AG04449 (cell line): ENCODE measurements at places on chromosomes 2 and 18.
A peak's percentile ranks its signal among the peaks of the same experiment; 100 is the strongest.

GRCh38 chr2:241665731-241666440 lies 20.7 kb downstream of the DTYMK start:
- no peak for DNase-seq

- DNase-seq: no peak
These were observed 15.8 kb upstream of the EXOC6B start for GRCh38 chr2:72841462-72842125.

DNA sequence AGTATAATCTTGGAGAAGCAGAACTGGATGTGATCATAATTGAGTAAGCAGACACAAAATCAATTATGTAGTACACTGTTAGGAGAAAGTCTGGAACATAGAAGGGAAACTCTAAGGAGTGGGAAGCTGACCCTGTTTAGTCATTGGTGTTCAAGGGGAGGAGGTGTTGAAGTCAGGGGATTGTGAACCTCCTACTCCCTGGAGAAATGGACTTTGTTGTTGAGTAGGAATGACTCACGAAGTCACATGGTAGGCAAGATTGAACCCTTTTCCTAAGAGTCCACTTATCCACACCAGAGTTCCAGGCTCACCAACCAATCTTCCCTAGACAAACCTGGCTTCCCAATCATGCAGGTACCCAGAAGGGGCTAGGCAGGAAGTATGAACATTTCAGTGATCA lies 81.0 kb upstream of the BCL11A start:
- no peak for DNase-seq

DNA sequence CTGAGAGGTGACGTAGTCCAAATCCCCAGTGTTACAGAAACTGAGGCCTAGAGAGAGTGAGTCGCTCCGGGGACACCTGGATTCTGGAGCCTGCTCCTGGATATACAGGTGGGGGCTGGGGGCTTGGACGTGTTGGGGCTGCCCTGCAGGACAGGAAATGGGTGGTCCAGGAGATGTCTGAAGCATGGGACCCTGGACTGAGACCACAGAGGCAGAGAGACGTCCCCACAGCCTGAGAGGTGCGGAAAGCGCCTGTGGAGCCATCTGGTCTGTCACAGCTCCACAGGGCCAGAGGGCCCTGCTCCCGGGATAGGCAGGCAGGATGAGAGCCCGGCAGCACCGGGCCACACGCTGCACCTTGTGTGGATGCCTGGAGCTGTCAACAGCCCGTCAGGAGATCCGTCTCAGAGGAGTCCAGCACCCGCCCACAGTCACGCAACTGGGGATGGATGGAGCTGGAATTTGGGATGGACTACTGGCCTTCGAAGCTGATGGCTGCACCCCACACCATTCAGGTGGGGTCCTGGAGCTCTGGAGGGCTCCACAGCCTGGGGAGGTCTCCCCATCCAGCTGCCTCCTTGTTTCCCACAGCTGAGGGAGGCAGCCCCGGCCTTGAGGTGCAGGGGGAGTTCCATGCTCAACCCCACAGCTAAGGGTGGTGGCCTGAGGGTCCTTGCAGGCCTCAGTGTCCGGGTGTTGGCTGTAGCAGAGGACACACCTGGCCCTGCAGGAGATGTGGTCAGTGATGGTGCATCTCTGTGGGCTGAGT lies 303.0 kb downstream of the NDUFA10 start:
- DNase-seq: no peak

DNA sequence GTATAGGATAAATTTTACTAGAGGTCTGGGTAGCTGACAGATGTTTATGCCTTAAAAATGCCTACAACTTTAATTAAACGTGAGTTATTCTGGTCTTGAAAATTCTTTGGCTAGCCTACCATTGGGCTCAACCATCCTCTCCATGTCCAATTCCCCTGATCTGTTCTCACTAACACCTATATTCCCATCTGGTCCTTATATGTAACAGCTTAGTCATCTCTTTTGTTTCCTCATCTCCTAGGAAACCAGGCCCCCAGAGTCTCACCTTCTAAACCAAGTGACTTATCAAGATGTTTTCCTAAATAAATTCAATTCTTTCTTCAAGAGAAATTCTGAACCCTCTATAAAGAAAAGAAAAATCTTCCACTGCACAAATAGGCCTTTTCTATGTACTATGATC lies 148.5 kb downstream of the TTC32 start:
- no peak for DNase-seq

DNA sequence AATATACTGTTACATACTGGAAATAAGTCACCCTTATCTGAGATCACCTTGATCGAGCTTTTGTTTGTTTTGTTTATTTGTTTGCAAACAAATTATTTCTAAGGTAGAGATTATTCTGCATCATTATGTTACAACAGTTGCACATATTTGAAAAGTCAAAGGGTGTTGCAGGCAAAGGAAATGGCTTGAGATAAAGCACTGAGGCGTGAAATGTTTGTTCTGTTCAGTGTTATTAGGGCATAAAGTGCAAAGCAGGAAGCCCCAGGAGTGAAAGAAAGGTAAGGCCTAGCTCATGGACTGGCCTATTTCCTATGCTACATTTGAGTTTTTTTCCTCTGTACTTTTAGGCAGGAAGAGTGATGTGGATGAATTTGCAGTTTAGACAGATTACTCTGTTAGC lies 1815.6 kb upstream of the LRRTM1 start:
- DNase-seq: no peak

- no peak for DNase-seq
These were observed 38.1 kb downstream of the PLEK start for GRCh38 chr2:68403199-68403644.

DNA sequence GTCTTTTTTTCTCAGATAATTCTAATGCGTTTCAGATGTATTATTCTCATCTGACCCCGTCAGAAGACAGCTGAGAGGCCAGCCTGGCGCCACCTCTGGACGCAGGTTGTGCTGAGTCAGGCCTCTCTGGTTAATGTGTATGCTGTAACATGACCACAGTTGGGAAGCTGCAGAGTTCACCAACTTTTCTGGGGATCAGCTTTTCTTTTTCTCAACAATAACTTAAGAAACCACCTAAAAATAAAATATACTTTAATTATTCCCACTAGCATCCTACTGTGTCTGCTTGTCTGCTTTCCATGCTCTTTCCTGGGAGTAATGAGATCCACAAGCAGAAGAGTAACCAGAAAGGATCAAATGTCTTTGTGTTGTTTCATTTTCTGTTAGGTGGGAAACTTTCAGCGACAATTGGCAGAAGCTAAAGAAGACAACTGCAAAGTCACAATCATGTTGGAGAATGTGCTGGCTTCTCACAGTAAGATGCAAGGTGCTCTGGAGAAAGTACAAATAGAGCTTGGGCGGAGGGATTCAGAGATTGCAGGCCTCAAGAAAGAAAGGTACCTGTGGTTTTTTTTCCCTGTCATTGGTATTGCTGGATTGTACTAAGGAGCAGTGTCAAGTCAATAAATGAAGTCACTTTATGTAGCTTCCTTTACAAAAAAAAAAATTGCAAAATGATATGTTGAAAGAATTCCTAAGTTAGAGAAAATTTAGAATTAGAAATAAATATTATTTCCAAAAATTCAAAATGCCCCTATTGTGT lies 79.8 kb downstream of the CCDC150 start:
- DNase-seq: no peak

GRCh38 chr18:42719221-42719620 lies 396.3 kb downstream of the RIT2 start:
- DNase-seq: no peak

GRCh38 chr18:48910972-48911545 lies 39.7 kb downstream of the SMAD7 start:
- DNase-seq: no peak

DNA sequence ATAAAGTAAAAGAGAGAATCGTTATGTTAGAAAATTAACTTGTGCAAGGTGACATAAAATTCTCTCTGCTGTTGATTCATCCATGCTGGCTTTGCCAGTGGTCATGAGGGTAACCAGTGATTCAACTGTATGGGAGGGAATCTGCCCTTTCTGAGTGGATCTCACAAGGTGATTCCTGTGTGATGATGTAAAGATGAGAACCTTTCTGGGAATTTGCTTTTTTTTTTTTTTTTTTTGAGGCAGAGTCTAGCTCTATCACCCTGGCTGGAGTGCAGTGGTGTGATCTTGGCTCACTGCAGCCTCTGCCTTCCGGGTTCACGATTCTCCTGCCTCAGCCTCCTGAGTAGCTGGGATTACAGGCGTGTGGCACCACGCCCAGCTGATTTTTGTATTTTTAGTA lies 23.3 kb downstream of the RAB31 start:
- peak; percentile 69 for DNase-seq

DNA sequence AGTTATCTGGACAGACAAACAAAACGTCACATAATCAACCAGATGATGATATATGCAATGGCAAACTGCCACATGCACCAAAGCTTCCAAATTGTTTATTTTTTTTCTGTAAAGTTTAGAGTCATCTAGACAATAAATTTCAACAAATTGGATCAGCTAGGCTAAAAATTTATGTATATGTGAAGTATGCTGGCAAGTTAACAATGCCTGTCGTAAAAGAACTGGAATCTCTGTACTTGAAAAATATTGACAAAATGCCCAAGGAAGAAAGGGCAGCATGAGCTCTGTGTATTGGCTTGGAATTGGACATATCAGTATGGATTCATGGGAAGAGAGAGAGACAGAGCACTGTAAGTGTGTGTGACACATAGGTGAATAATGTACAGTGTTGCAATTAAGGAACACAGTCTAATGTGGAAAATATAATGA lies 309.8 kb downstream of the ERBB4 start:
- no peak for DNase-seq

GRCh38 chr2:74391209-74391579 lies 11.1 kb upstream of the DCTN1 start:
- DNase-seq: no peak

- no peak for DNase-seq
These were observed 9.9 kb downstream of the EPHA4 start for GRCh38 chr2:221562226-221562625.

- DNase-seq: no peak
These were observed 34.1 kb downstream of the ITGB1BP1 start for GRCh38 chr2:9388950-9389911.

DNA sequence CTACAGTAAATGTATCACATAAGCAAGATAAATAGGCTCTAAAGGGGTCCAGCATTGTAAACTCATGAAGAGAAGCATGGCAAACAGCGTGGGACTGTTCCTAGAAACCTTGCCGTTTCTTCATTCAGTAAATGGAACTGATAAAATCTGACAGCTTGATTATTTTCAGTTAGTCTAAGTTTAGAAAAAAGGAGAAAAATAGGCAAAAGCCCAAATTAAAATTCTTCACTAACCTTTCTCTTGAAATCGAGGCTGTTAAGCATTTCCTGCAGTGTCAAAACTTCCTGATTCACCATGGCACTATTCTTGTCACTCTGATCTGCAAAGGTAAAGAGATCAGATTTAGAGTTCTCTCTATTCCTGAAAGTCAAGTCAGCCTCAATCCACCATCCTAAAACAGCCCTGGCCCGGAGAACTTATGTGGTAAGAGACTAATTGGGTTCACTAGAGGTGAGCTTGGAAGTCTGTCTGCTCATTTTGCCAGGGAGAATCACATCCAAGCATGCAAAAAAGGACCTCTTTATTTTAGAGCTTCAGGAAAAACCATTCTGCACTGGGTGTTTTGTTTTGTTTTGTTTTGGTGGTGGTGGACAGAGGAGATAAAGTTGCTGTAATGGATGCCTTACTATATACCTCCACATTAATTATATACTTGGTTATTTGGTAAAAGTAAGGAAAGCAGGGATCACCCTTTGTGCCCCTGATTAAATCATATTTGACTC lies 52.4 kb upstream of the STAT1 start:
- DNase-seq: no peak

- DNase-seq: no peak
These were observed 16.5 kb upstream of the VIT start for GRCh38 chr2:36680012-36680411.

DNA sequence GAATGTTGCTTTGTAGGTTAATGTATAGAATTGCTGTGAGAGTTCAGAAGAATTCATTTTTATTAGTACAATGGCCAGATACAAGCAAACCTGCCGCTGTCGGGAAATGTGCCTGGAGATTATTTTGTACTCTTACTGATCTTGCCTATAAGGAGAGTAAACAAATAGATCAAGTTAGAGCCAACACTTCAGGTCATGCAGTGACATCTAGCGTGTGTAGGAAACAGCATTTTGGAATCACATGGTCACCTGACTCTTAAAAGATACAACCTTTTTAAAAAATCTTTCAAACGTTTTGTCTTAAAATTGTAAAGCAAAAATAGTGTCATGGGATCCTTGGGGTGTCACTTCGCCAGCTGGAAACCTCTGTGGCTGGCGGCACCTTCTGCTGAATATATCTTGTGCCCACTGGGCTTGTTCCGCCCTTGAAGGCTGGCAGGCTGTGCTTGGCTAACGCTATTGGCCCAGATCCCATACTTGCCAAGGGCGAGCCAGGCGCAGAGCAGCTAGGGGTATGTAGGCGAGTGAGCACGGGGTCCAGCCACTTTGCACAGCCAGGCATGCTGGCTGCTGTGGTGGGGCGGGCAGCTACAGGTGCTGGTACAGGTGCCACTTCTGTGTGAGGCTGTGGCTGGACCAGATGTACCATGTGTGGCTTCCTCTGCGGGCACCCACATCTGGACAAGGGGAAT lies 19.5 kb upstream of the RPRM start:
- no peak for DNase-seq

- no peak for DNase-seq
These were observed 12.1 kb downstream of the METTL4 start for GRCh38 chr18:2559249-2559648.

- DNase-seq: no peak
These were observed 170.0 kb downstream of the TSN start for GRCh38 chr2:121925466-121925865.

DNA sequence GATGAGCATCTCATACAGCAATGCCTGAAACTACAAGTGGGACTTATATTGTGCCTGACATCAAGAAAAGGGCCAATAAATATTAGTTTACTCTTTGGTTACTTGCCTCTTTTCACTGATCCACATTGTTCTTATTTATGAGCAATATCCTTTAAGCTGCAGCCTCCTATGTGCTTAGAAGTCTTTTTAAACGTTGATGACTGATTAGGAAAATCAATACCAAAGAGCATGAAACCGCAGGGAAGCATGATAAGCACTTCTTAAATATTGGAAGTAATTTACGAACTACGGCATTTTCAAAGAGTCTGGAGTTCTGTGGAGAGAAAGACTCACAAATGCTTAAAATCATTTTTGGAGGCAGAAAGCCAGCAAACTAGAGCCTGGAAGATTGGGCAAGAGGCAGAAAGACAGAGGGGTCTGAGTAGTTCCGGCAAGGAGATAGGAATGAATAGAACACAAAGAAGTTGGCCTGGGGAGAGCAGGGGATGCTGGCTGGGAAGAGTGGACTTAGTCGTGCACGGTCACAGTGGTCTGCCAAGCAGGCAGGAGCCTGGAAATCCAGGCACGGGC lies 122.6 kb upstream of the NOSTRIN start:
- no peak for DNase-seq

- no peak for DNase-seq
These were observed 568 bp downstream of the ARL5A start for GRCh38 chr2:151827564-151828142.

- no peak for DNase-seq
These were observed 306.6 kb downstream of the SUCLG1 start for GRCh38 chr2:84152462-84152861.

- DNase-seq: peak; percentile 9
These were observed 330.2 kb upstream of the FANCL start for GRCh38 chr2:58571181-58571852.

- no peak for DNase-seq
These were observed 10.2 kb downstream of the GPR55 start for GRCh38 chr2:230914886-230915285.

- no peak for DNase-seq
These were observed 466.7 kb downstream of the TNS1 start for GRCh38 chr2:217535957-217536708.

GRCh38 chr18:76524900-76525698 lies 30.1 kb upstream of the ZNF516 start:
- DNase-seq: no peak

- DNase-seq: no peak
These were observed 327.3 kb downstream of the XIRP2 start for GRCh38 chr2:167215595-167215994.

GRCh38 chr18:57698571-57699276 lies 77.1 kb upstream of the NARS1 start:
- peak; percentile 75 for DNase-seq
